Smooth muscle cell of the pulmonary artery (primary cell): ENCODE measurements at places on chromosomes 2 and 18. TPM values are rescaled to one million over a fixed set of nuclear protein-coding genes. Genes with fewer than 3 reads are reported as not detected.

Gene SALL3
- 0.52 TPM in 1 of 2 replicates, not detected in the other for total RNA-seq

Gene TOGARAM2
- under 0.01 and 0.03 TPM in 2 replicates for total RNA-seq

Gene GALM
- 7.8 and 11.7 TPM in 2 replicates for total RNA-seq

Gene CDH20
- total RNA-seq, result 0.13 TPM in 1 of 2 replicates, not detected in the other

Gene CFAP65
- total RNA-seq, result 0.03 TPM in 1 of 2 replicates, not detected in the other

Gene PGAP1
- 12.4 and 14.0 TPM in 2 replicates for total RNA-seq
